Peyer's patch (tissue), 4 donors: ENCODE measurements at places on chromosomes 3 and 15. TPM values are rescaled to one million over a fixed set of nuclear protein-coding genes. Genes with fewer than 3 reads are reported as not detected.
A peak's percentile ranks its signal among the peaks of the same experiment; 100 is the strongest.

DNA sequence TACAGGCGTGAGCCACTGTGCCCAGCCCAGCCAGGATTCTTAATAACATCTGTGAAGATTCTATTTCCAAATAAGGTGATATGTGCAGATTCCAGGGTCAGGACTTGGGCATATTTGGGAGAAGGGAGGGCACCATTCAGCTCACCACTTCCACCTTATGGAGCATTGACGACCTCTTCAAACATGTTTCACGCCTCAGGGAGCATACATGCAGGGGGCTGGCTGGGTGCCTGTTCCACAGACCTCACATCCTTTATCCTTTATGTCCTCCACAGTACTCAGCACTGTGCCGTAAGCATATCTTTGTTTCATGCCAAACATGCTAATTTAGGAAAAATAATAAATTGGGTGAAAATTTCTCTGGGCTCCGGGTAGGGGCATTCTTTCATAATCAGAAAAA is 229.0 kb downstream of the THSD4 start:
- H3K4me3 ChIP-seq, result no peak overlapping the region
- no peaks in the 10 kb centered on the region for H3K27me3 ChIP-seq

The LDHAL6B gene
- not detected for total RNA-seq

- no peaks in the 10 kb centered on the region for H3K4me1 ChIP-seq
- H3K27me3 ChIP-seq, result no peaks in the 10 kb centered on the region
- no peaks in the 10 kb centered on the region for H3K36me3 ChIP-seq
- H3K27ac ChIP-seq, result no peak overlapping the region
- peak; percentile 57 for DNase-seq
Measured at GRCh38 chr3:53191836-53192480, 30.9 kb downstream of the PRKCD start.

The UCN2 gene
- total RNA-seq, result not detected

- DNase-seq, result no peak
- no peaks in the 10 kb centered on the region for H3K36me3 ChIP-seq
Measured at GRCh38 chr15:27576576-27576975, 522.5 kb downstream of the OCA2 start.

The GNAT1 gene
- total RNA-seq, result not detected

The SLCO3A1 gene
- 8.3 TPM for total RNA-seq

GRCh38 chr3:171023566-171023965 is 3.0 kb downstream of the SLC2A2 start:
- H3K27me3 ChIP-seq, result no peaks in the 10 kb centered on the region
- no peaks in the 10 kb centered on the region for H3K36me3 ChIP-seq
- no peaks in the 10 kb centered on the region for H3K4me1 ChIP-seq
- H3K4me3 ChIP-seq, result peak overlapping the region; percentile 53
- H3K27ac ChIP-seq, result no peak overlapping the region

The ISLR2 gene
- total RNA-seq, result not detected

- peaks cover 27% of the 10 kb centered on the region for H3K4me1 ChIP-seq
- no peak for DNase-seq
- H3K4me3 ChIP-seq, result no peak overlapping the region
- peaks cover 74% of the 10 kb centered on the region for H3K36me3 ChIP-seq
- no peaks in the 10 kb centered on the region for H3K27me3 ChIP-seq
Measured at GRCh38 chr3:10315771-10316344, 5.1 kb downstream of the SEC13 start.

DNA sequence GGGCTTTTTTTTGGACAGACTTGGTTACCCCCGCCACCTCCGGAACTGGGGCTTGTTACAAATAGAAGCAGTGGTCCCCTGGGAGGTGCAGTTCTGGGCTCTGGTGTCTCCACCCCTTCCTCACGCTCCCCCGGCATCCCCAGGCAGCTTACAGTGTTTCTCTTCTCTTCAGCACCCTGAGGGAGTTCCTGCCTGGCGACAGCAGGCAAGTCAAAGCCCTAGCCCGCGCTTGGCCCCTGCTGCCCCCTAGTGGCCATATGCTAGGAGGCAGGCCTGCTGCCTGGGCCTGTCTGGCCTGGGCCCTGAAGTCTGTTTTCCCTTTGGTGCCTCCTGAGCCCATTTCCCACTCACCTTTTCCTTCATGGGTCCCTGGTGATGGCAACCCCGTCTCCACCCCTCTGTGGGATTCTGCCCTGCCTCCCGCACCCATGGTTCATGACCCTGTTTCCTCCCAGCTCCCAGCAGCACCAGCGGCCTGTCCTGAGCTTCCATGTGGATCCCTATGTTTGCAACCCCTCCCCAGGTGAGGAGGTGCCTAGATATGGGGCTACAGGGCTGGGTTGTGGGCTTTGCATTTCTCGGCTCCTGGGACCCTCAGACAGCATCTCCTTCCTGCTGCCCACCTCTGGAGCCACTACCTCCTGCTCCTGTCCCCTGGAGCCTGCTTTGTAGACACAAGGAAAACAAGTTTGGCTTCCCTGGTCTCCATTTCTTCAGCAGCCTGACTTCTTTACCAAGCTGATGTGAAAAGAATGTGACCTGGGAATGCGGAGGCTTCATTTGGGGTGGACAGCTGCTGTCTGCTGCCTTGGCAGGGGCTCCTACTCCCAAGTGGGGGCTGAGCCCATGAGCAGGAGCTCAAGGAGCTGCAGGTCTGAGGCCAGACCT is 2.2 kb downstream of the SNX22 start:
- DNase-seq, result peak; percentile 90
- peak overlapping the region; percentile 75 for H3K27ac ChIP-seq
- H3K27me3 ChIP-seq, result no peaks in the 10 kb centered on the region
- H3K4me3 ChIP-seq, result no peak overlapping the region
- peaks cover 48% of the 10 kb centered on the region for H3K36me3 ChIP-seq
- peaks cover 27% of the 10 kb centered on the region for H3K4me1 ChIP-seq

The GNAI2 gene
- total RNA-seq, result 71.8 TPM

The TRIM71 gene
- not detected for total RNA-seq

The CCR1 gene
- 0.95 TPM for total RNA-seq

GRCh38 chr3:47265725-47266428 is 16.7 kb downstream of the KIF9 start:
- no peak overlapping the region for H3K27ac ChIP-seq
- no peaks in the 10 kb centered on the region for H3K36me3 ChIP-seq
- H3K4me1 ChIP-seq, result no peaks in the 10 kb centered on the region
- no peak for DNase-seq

The UBA7 gene
- total RNA-seq, result 257 TPM

DNA sequence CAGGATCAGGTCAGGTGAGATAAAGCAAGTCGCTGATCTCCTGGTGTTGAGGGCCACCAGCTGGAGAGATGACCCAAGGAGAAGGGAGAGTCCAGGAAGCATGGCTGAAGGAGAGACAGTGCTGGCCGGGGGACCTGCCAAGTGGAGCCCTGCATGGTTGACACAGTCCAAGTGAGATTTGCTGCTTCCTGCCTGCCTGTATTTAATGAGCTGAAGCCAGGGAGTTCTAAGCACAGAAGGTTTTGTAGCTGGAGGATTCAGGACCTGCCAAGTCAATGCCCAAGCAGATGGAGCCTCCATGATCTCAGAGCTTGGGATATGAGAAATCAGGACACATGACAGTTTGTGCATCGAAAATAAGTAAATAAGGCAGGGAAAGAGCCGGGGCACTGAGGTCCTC is 125.6 kb downstream of the SRGAP3 start:
- DNase-seq, result no peak
- H3K4me1 ChIP-seq, result no peaks in the 10 kb centered on the region
- no peak overlapping the region for H3K27ac ChIP-seq
- no peak overlapping the region for H3K4me3 ChIP-seq
- no peaks in the 10 kb centered on the region for H3K27me3 ChIP-seq
- no peaks in the 10 kb centered on the region for H3K36me3 ChIP-seq

GRCh38 chr3:13016083-13016720 is 57.0 kb downstream of the IQSEC1 start:
- H3K36me3 ChIP-seq, result no peaks in the 10 kb centered on the region
- DNase-seq, result peak; percentile 86
- peak overlapping the region; percentile 15 for H3K4me3 ChIP-seq
- H3K4me1 ChIP-seq, result no peaks in the 10 kb centered on the region
- peak overlapping the region; percentile 95 for H3K27ac ChIP-seq

DNA sequence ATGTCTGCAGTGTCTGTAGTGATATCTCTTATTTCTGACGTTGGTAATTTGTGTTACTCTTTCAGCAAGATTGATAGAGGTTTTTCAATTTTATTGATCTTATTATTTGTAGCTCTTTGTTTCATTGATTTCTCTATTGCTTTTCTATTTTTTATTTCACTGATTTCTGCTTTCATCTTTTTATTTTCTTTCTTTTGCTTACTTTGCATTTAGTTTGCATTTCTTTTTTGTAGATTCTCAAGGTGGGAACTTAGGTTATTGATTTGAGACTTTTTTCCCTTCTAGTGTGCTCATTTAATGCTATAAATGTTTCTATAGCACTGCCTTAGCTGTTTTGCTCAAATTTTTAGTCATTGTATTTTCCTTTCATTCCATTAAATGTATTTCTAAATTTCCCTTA is 49.5 kb upstream of the GABRG3 start:
- H3K36me3 ChIP-seq, result no peaks in the 10 kb centered on the region
- no peaks in the 10 kb centered on the region for H3K27me3 ChIP-seq
- H3K4me3 ChIP-seq, result no peak overlapping the region
- H3K4me1 ChIP-seq, result no peaks in the 10 kb centered on the region
- no peak for DNase-seq
- no peak overlapping the region for H3K27ac ChIP-seq

GRCh38 chr15:43903864-43904290 is 77.1 kb downstream of the WDR76 start:
- no peaks in the 10 kb centered on the region for H3K36me3 ChIP-seq
- no peak overlapping the region for H3K4me3 ChIP-seq
- no peaks in the 10 kb centered on the region for H3K4me1 ChIP-seq
- peak; percentile 71 for DNase-seq
- H3K27ac ChIP-seq, result no peak overlapping the region
- no peaks in the 10 kb centered on the region for H3K27me3 ChIP-seq

GRCh38 chr15:38611228-38611627 is 46.6 kb upstream of the RASGRP1 start:
- no peak for DNase-seq
- H3K27ac ChIP-seq, result no peak overlapping the region
- H3K4me3 ChIP-seq, result no peak overlapping the region
- no peaks in the 10 kb centered on the region for H3K27me3 ChIP-seq
- no peaks in the 10 kb centered on the region for H3K4me1 ChIP-seq

DNA sequence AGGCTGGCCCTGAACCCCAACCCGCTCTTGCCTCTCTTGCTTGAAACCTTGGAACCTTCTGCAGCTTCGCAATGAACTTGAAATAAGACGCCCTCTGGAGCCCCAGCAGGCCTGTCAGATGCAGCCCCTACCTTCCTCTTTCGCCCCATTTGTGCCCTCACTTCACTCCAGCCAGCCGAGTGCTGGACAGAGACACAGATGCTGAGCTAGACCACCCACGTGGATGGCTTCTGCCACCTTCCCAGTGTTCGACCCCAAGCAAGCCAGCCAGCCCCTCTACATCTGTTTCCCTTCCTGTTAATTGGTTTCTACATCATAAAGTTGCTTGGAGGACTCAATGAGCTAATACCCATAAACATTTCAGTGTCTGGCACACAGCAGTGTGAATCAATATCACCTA is 23.8 kb upstream of the SNRPA1 start:
- no peaks in the 10 kb centered on the region for H3K27me3 ChIP-seq
- no peak for DNase-seq
- no peak overlapping the region for H3K4me3 ChIP-seq
- H3K4me1 ChIP-seq, result peaks cover 6% of the 10 kb centered on the region
- H3K36me3 ChIP-seq, result no peaks in the 10 kb centered on the region

DNA sequence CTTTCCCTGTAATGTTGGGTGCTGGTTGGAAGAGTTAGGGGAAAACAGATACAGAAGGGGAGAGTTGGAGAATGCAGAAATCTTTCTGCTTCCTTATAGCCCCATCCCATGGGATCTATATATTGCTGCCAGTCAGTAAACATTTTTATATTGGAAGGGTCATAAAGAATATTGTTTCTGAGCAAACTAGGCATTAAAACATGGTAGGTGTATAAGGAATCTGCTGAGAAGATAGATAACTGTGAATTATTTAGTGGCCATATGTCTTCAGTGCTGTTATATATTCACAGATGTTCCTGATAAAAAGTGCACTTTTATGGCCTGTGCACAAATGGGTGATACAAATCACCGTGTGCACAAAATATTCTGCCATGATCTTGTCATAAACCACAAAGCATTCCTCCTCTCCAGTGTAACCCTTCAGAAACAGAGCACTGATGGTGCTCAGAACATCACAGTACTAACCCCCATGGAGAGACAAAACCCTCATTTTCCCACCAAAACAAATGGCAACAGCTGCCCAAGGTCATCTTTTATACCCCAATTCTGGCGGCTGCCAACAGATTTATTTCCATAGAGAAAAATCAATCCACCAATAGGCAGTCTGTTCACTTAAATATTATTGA is 269.3 kb downstream of the SLC9A9 start:
- H3K27ac ChIP-seq, result no peak overlapping the region
- no peak overlapping the region for H3K4me3 ChIP-seq
- H3K36me3 ChIP-seq, result no peaks in the 10 kb centered on the region
- no peaks in the 10 kb centered on the region for H3K4me1 ChIP-seq
- H3K27me3 ChIP-seq, result no peaks in the 10 kb centered on the region

The GOLGA8O gene
- not detected for total RNA-seq

The BUB1B gene
- total RNA-seq, result 10.6 TPM

The MAGI1 gene
- 72.1 TPM for total RNA-seq

The RBMS3 gene
- 2.8 TPM for total RNA-seq

GRCh38 chr3:138395865-138396751 is 38.3 kb upstream of the ESYT3 start:
- H3K4me3 ChIP-seq, result no peak overlapping the region
- no peaks in the 10 kb centered on the region for H3K36me3 ChIP-seq

DNA sequence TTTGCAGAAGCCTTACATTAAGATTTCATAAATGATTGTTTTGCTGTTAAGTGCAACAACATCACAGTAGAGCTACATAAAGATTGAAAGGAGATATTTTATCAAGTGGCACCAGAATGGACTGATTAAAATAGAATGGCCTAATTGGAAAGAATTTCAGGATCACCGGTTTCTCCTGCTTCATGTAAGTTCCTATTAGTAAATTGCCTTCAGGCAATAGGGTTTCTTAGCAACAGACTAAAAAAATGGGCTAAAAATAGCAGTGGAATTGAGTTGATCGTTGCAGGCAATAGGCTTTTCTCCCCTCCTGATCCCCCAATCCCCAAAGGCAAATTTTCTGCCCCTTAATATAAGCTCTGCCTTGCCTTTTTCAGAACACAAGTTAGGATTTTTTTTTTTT is 917 bp downstream of the LNP1 start:
- DNase-seq, result no peak
- H3K4me3 ChIP-seq, result peak overlapping the region; percentile 91
- no peaks in the 10 kb centered on the region for H3K27me3 ChIP-seq
- peaks cover 30% of the 10 kb centered on the region for H3K4me1 ChIP-seq
- H3K27ac ChIP-seq, result no peak overlapping the region

GRCh38 chr15:46854564-46854963 is 862.7 kb upstream of the SEMA6D start:
- H3K27ac ChIP-seq, result no peak overlapping the region
- H3K4me1 ChIP-seq, result no peaks in the 10 kb centered on the region
- H3K27me3 ChIP-seq, result no peaks in the 10 kb centered on the region
- no peaks in the 10 kb centered on the region for H3K36me3 ChIP-seq
- H3K4me3 ChIP-seq, result no peak overlapping the region

- no peak overlapping the region for H3K4me3 ChIP-seq
- no peaks in the 10 kb centered on the region for H3K27me3 ChIP-seq
- no peaks in the 10 kb centered on the region for H3K36me3 ChIP-seq
- no peak for DNase-seq
- H3K27ac ChIP-seq, result no peak overlapping the region
- H3K4me1 ChIP-seq, result no peaks in the 10 kb centered on the region
Measured at GRCh38 chr3:161560008-161560637, 63.5 kb downstream of the OTOL1 start.
